ENCODE measurements at places on chromosomes 13 and 19. TPM values are rescaled to one million over a fixed set of nuclear protein-coding genes. Genes with fewer than 3 reads are reported as not detected.
A peak's percentile ranks its signal among the peaks of the same experiment; 100 is the strongest.

The TYROBP gene
- polyA plus RNA-seq, result 43.8 TPM

The ZNF324B gene
- 0.53 TPM for polyA plus RNA-seq

The MAST3 gene
- 4.7 TPM for polyA plus RNA-seq

The ZNF57 gene
- 1.3 TPM for polyA plus RNA-seq

The PDX1 gene
- polyA plus RNA-seq, result 0.16 TPM

The SF3A2 gene
- 2.2 TPM for polyA plus RNA-seq

The ACER1 gene
- not detected for polyA plus RNA-seq

The ZNF681 gene
- polyA plus RNA-seq, result 0.06 TPM

The ZNF728 gene
- polyA plus RNA-seq, result not detected

The ATP4B gene
- polyA plus RNA-seq, result not detected

The RASIP1 gene
- polyA plus RNA-seq, result 4.3 TPM

The DOCK6 gene
- polyA plus RNA-seq, result 13.2 TPM

GRCh38 chr13:106555631-106556328 lies 12.2 kb downstream of the ARGLU1 start:
- no peak for DNase-seq
- no peak overlapping the region for H3K27ac ChIP-seq
- H3K27me3 ChIP-seq, result no peaks in the 10 kb centered on the region
- H3K4me3 ChIP-seq, result no peak overlapping the region
- H3K36me3 ChIP-seq, result peaks cover 44% of the 10 kb centered on the region

GRCh38 chr19:45920458-45920857 lies 5.9 kb upstream of the NANOS2 start:
- H3K36me3 ChIP-seq, result no peaks in the 10 kb centered on the region
- no peaks in the 10 kb centered on the region for H3K27me3 ChIP-seq
- no peak overlapping the region for H3K4me3 ChIP-seq
- no peak for DNase-seq
- H3K27ac ChIP-seq, result no peak overlapping the region

- no peak for DNase-seq
- H3K27ac ChIP-seq, result no peak overlapping the region
- no peaks in the 10 kb centered on the region for H3K4me1 ChIP-seq
- no peaks in the 10 kb centered on the region for H3K27me3 ChIP-seq
These were observed 136.7 kb upstream of the TMTC4 start for GRCh38 chr13:100811024-100811865.

DNA sequence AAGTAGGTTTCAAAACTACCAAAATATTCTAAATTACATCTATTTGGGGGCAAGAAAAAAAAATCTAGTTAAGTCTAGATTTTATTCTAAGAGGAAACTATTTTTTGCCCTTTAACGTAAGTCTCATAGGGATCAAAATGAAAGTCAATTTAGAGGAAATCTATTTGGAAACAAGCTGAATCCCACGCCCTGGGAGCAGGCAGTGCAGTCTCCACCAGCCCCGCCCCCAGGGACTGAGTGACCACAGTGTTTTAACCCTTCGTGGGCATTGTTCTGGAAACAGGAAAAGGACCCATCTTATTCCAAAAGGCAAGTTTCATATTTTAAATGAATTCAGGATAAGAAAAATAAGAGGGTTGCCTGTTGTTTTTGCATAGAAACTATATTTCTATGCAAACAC lies 209.7 kb downstream of the SPRY2 start:
- peak overlapping the region; percentile 70 for H3K4me3 ChIP-seq
- H3K36me3 ChIP-seq, result no peaks in the 10 kb centered on the region
- peak overlapping the region; percentile 74 for H3K27ac ChIP-seq

- H3K27me3 ChIP-seq, result no peaks in the 10 kb centered on the region
- DNase-seq, result peak; percentile 42
- no peak overlapping the region for H3K27ac ChIP-seq
These were observed 42.1 kb downstream of the NAA16 start for GRCh38 chr13:41352935-41353840.

DNA sequence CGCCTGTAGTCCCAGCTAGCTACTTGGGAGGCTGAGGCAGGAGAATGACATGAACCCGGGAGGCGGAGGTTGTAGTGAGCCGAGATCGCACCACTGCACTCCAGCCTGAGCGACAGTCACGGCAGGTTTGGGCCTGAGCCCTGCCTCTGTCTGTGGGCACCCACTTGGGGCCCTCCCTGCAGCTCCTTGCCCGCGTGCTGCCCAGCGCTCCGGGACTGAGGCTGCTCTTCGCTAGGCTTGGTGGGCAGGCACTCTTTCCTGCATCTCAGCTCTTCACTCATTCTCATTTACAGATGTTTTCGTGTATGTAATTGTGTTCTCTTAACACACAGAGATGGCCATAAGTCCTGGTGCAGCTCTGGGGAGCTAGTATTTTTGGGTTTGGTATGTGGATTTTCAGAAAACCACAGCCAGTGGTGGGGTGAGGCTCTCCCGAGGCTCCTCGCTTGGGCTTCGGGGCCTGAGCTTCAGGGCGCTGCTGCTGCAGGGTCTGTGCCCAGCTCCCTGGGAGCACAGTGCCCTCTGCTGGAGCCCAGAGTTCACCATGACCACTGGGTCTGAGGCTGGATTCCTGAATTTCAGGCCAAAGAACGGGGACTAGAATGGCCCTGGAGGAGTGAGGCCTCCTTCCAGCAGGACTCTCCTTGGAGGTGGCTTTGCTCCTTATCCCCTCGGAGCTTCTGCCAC lies 15.2 kb downstream of the UPF1 start:
- peak; percentile 79 for DNase-seq
- H3K27me3 ChIP-seq, result no peaks in the 10 kb centered on the region
- H3K4me1 ChIP-seq, result peaks cover 27% of the 10 kb centered on the region
- peaks cover 25% of the 10 kb centered on the region for H3K36me3 ChIP-seq
- H3K4me3 ChIP-seq, result no peak overlapping the region

DNA sequence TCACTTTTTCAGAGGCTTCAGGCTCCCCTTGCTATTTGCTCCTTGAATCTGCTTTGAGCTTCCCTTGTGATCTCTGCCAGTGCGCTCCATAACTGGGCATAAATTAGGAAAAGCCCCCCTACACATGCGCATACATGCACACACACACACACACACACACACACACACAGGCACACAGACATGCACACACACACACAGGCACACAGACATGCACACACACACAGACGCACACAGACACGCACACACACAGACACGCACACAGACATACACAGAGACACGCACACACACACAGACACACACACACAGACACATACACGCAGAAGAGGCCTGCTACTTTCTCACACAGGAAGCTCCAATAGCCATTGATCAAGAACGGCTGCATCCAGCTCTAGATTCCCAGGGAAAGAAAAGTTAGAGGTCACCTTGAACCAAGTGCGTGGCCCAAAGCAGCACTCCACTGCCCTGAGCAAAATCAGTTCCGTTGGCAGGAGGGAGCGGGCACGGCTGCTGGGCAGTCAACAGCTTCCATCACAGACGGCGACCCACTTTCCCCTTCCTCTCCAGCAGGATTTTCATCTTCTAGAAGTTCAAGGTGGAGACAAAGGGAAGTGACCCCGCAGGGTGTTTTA lies 145.6 kb downstream of the DPF1 start:
- no peak overlapping the region for H3K27ac ChIP-seq
- H3K36me3 ChIP-seq, result peaks cover 3% of the 10 kb centered on the region
- DNase-seq, result no peak
- H3K4me1 ChIP-seq, result no peaks in the 10 kb centered on the region
- H3K27me3 ChIP-seq, result no peaks in the 10 kb centered on the region
- H3K4me3 ChIP-seq, result no peak overlapping the region

- DNase-seq, result no peak
- no peaks in the 10 kb centered on the region for H3K27me3 ChIP-seq
- H3K4me3 ChIP-seq, result no peak overlapping the region
- peaks cover 18% of the 10 kb centered on the region for H3K4me1 ChIP-seq
- H3K27ac ChIP-seq, result no peak overlapping the region
- H3K36me3 ChIP-seq, result no peaks in the 10 kb centered on the region
These were observed 86.3 kb downstream of the LRCH1 start for GRCh38 chr13:46639033-46639981.

- peak; percentile 62 for DNase-seq
- peaks cover 24% of the 10 kb centered on the region for H3K4me1 ChIP-seq
- peak overlapping the region; percentile 90 for H3K4me3 ChIP-seq
- no peaks in the 10 kb centered on the region for H3K36me3 ChIP-seq
- no peaks in the 10 kb centered on the region for H3K27me3 ChIP-seq
These were observed 1.4 kb downstream of the STK11 start for GRCh38 chr19:1206864-1207450.

DNA sequence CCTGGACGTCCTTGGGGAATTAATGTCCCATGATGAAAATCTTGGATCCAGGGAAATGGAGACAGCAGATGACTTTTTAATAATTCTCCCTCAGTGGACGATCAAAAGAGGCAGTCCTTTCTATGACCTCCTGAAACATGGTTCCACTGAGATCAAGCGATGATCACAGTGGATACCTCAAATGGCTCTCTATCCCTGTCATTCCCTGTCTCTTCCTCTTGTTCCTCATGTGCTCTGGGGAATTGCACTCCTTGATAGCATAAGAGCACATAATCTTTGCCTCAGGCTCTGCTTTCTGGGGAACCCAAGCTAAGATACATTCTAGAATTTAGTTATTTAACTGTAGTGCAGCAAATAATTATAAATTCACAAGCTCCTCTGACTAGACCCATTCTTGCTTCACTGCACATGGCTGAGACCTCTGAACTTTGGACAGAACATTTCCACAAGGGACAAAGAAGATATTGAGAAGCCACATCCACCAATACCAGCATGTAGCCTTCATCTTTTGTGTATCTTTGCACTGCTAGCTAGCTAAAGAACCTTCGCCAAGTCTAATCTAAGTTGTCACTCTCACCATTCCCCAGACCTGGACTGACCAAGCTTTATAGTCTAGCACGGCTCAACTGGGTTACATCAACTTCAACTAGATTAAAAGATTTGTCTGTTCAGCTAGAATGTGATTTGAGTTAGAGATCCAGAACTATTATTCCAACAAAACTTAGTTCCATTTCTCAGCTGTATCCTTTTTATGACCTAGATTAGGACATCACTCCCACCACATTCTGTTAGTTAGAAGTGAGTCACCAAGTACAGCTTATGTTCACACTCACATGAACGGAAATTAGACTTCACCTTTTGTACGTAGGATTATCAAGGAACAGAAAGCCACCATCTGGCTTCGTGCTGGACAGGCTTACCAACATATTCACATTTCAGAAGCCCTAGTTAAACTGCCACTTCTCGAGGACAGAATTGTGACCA lies 142.7 kb downstream of the SUCLA2 start:
- no peak overlapping the region for H3K27ac ChIP-seq
- no peaks in the 10 kb centered on the region for H3K27me3 ChIP-seq
- DNase-seq, result no peak
- H3K4me3 ChIP-seq, result no peak overlapping the region
- H3K36me3 ChIP-seq, result no peaks in the 10 kb centered on the region
- no peaks in the 10 kb centered on the region for H3K4me1 ChIP-seq

DNA sequence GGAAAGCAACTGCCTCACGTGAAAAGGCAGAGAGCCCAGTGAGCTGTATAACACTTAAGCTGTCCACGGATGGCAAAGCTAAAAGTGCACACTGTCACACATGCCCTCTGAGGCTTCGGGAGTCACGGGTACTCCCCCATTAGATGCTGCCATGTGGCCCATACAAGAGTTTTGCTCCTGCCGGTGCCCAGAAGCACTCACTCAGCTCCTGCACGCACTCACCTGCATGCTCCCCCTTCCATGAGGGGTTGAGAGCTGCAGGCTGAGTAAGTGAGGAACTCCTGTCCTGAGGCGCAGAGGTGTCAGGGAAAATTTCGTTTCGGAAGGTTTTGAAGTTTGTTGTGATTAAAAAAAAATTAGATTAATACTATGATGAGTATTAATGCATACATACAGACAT lies 939.2 kb upstream of the ATXN8OS start:
- no peaks in the 10 kb centered on the region for H3K4me1 ChIP-seq
- H3K36me3 ChIP-seq, result no peaks in the 10 kb centered on the region
- H3K27me3 ChIP-seq, result no peaks in the 10 kb centered on the region
- no peak overlapping the region for H3K4me3 ChIP-seq
- H3K27ac ChIP-seq, result no peak overlapping the region

DNA sequence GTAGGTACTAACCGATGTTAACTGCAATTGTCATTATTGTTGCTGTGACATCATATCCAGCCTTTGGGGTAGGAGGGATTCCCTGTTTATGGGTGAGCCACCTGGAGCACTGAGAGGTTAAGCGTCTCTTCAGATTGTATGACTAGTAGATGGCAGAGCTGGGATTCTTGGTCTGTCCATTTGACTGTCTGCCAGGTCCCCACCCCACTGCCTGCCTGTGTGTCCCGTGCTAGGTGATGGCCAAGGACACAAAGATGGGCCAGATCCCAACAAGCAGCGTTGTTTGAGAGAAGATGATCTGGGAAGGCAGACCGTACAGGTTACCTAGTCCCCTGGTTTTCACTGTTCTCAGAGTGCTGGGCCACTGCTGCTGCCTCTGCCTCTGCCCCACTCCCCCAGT lies 16.6 kb downstream of the PPP2R1A start:
- H3K36me3 ChIP-seq, result peaks cover 86% of the 10 kb centered on the region

- no peaks in the 10 kb centered on the region for H3K27me3 ChIP-seq
- DNase-seq, result no peak
- no peaks in the 10 kb centered on the region for H3K4me1 ChIP-seq
- no peak overlapping the region for H3K27ac ChIP-seq
- H3K4me3 ChIP-seq, result no peak overlapping the region
These were observed 19.5 kb downstream of the COMP start for GRCh38 chr19:18771328-18772242.

DNA sequence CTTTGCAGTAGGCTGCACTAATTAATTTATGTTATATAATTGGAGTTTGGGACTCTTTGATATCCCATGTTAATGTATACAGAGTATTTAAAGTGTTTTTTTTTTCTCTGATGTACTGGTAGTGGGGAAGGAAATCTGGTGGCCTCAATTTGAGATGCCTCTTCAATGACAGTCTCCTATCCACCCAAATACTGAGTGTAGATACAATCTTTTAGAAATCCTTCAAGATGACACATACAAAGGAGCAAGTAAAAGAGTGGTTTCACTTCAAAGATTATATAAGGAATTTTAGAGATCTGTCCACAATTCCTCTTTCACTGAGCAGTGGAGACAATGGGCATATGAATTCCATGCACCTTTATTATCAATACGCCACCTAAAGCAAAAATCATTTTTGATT lies 15.1 kb downstream of the NALCN start:
- no peaks in the 10 kb centered on the region for H3K4me1 ChIP-seq
- DNase-seq, result no peak
- no peak overlapping the region for H3K27ac ChIP-seq
- no peak overlapping the region for H3K4me3 ChIP-seq
- H3K27me3 ChIP-seq, result peaks cover 2% of the 10 kb centered on the region

GRCh38 chr19:5292822-5293611 lies 47.6 kb downstream of the PTPRS start:
- H3K27me3 ChIP-seq, result no peaks in the 10 kb centered on the region
- peak overlapping the region; percentile 60 for H3K4me3 ChIP-seq
- no peaks in the 10 kb centered on the region for H3K36me3 ChIP-seq
- H3K27ac ChIP-seq, result peak overlapping the region; percentile 37

- no peaks in the 10 kb centered on the region for H3K27me3 ChIP-seq
- peaks cover 18% of the 10 kb centered on the region for H3K36me3 ChIP-seq
- no peak overlapping the region for H3K27ac ChIP-seq
- H3K4me3 ChIP-seq, result no peak overlapping the region
These were observed 25.3 kb upstream of the DPY19L3 start for GRCh38 chr19:32380269-32380668.
